ENCODE measurements at places on chromosomes 11 and 22.

GRCh38 chr22:39927544-39927943, 26.7 kb downstream of the GRAP2 start:
- DNase-seq: no peak

- DNase-seq: no peak
Observed at GRCh38 chr22:33219648-33220384, 161.6 kb upstream of the SYN3 start.

DNA sequence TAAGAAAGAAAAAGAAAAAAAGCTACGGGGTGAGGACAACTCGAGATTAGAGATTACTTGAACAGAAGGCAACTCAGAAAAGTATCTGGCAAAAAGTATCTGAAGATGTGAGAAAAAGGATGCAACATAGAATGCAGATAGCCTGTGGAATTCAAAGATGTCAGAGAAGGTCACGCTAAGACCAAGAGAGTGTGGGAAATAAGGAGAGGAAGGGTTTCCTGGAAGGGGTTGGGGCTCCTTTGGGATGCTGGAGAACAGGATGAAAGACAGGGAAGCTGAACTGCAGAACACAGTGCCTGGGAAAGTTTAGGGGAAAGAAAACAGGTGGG, 1.2 kb downstream of the GUCY1A2 start:
- no peak for DNase-seq

DNA sequence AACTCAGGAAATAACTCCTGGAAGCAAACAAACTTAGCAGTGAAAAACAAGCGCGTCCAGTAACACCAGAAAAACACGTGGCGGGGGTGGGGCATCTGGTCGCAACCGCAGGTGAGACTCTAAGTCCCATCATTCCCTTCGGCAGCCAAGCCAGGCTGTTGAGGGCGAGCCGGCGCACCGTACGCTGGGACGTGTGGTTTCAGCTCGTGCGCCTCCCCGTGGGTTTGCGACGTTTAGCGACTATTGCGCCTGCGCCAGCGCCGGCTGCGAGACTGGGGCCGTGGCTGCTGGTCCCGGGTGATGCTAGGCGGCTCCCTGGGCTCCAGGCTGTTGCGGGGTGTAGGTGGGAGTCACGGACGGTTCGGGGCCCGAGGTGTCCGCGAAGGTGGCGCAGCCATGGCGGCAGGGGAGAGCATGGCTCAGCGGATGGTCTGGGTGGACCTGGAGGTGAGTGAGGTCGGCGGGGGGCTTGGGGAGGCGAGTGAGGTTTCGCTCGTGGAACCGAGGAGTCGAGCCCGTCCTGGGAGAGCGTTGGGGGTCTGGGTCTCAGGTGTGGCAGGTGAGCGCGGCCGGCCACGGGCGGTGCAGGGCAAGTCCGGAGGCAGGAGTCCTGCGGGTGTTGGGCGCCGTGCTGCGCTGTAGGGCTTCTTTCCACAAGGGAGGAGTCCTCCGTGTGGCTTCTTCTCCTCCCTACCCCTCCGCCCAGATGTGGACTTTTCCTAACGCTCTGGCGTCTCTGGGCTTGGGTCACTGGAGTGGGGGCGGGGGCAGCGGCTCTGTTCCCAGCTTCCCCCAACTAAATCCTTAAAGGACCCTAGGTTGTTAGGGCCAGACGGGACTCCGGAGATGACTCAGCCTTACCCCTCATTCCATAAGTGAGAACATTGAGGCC, at the start of gene REXO2:
TSS of gene REXO2 (plus strand) at position 239 of the 892 bp plus-strand sequence. CDS start at position 301, 62 bp downstream.
- DNase-seq: peak; percentile 98

GRCh38 chr11:77442394-77443053, 31.4 kb downstream of the PAK1 start:
- DNase-seq: no peak

- DNase-seq: peak; percentile 42
Observed at GRCh38 chr11:107857550-107858216, 904 bp downstream of the SLC35F2 start.

GRCh38 chr11:60084631-60085273, 3.7 kb upstream of the MS4A2 start:
- DNase-seq: no peak

DNA sequence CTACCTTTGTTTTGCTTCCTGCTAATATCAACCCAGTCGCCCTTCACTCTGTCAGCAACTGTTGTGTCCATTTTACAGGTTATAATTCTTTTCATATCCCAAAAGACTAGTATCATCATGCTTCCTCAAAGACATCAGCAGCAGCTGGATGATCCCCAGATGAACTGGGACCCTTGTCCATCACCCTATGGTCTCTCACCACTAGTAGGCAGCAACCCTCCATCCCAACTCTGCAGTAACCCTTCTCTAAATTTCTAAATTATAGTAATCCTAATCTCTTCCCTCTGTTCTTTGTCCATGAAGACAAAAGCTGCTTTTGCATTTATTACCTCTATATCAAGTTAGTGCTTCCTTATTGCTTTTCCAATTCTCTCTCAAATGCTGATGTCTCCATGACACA, 1025.8 kb downstream of the FAM181B start:
- no peak for DNase-seq

DNA sequence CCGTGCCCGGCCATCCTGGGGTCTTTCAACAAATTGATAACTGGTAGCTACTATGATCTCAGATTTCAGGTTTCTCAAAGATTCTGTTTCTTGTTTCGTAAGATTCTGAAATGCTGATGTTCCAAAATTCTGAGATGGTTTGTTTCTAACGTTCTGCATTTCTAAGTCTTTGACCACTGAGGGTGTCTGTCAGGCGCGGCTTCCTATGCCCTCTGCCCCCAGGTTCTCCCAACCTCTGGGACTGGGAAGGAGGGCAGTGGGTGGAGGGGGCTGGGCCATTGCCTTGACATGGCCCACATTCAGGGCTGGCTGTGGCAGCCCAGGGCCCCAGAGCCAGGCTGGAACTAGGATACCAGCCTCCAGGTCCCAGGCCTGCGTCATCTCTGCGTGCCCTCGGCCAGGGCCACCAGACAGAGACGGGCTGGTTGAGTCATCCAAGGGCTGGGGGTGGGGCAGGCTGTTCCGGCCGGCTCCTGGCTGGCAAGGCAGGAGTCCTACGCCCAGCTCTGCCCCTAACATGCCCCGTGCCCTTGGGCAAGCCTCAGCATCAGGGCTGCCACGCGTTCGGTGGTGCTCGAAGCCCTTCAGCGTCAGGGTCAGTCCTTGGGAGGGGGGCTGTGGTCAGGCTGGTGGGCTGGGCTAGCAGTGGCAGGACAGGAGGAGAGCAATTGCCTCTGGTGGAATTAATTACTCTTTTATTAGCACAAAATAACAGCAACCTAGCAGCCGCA, 5.2 kb downstream of the TMEM134 start:
- DNase-seq: peak; percentile 83

DNA sequence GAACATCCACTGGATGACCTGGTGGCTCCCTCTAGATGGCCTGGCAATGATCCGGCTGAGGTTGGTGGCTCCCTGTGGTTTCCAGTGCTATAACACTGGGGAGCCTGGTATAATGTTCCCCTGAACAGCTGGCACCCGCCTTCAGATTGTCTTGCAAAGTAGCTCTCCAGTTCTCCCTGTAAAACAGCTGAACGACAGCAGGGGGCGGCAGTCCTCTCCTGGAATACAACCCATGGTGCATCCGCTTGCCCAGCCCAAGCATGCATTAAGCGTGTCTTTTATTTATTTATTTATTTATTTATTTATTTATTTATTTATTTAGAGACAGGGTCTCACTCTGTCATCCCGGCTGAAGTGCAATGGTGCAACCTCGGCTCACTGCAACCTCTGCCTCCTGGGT, 258.9 kb downstream of the BUD13 start:
- DNase-seq: peak; percentile 35

DNA sequence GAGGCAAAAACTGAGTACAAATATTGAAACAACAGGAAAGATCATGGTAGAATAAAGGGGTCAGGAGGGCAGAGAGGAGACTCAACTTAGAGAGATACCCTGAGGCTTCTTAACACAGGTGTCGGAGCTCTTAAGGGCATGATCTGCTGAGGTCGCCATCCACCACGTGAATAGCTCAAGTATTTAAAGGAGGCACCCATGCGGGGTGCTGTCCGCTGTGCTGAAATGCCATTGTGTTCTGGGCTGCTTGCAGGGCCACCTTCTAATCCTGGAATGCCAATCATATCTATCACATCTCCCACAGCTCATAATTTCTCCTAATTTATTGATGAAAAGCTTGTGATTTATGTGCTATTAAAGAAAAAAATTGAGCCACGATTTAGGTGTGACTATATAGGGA, 90.2 kb downstream of the SEZ6L start:
- peak; percentile 42 for DNase-seq

GRCh38 chr11:115918576-115918975, 414.4 kb upstream of the CADM1 start:
- DNase-seq: no peak

DNA sequence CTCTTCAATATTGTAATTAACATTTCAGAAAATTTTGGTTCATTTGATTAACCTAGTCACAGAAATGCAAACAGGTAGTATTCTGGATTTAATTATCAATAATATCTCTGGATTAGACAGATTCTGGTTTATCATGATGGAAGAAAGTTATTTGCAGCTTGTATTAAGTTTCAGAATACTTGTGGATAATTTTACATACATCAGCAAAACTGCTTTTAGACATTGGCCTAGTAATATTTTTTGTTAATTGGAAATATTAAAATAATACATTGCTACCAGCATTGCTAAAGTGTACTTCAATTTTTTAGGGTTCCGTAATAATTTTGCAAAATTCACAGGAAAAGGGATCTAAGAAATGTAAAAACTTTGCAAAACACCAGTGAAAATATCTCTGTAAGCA, 3.8 kb upstream of the OR5D14 start:
- no peak for DNase-seq

DNA sequence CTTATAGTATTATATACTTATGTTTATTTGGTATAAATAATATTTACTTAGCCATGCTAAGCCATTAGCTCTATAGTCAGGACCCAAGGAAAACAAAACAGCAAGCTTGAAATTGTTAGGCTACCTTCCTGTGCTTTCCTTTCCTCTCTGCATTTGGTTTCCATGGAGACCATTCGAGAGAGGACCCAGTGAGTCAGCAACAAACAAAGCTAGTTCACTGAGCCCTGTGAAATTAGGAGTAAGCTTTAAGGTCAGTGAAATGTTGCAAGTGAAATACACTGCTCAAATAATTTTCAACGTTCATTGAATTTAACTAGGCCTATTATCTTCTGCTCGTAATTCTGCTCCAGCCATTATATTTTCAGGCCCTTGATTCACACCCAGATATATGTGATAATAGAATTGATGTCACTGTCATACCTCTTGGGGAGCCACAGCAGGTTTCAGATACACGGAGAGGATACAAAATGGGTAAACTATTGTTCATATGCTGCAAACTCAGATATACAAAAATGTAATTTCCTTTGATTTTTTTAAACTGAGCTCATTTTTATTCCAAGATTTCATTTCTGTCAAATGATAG, 9.1 kb upstream of the OR10D3 start:
- DNase-seq: peak; percentile 17

- DNase-seq: no peak
Observed at GRCh38 chr11:43493431-43493830, 134.7 kb downstream of the TTC17 start.

GRCh38 chr11:105034813-105035620, at the start of gene CASP1:
TSS of gene CASP1 (minus strand) at chr11:105035144. CDS start at chr11:105035113, 31 bp downstream.
- peak; percentile 71 for DNase-seq

DNA sequence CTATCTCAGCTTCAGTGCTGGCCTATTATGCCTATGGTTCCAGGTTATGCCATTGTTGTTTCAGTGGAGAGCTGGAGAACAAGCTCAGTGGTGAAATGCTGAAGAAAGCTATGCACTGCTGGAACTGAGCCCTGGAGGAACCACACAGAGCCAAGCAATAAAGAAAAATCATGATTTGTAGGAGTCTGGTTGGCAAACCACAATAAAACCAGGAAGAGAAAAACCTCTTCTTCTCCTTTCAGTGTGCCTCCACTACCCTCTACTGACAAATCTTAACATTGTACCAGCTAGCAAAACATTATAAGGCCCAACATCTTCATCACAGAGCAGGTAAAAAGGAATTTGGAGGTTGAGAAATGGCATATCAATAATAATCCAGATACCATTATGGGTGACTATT, 5.3 kb downstream of the OR51F2 start:
- no peak for DNase-seq

DNA sequence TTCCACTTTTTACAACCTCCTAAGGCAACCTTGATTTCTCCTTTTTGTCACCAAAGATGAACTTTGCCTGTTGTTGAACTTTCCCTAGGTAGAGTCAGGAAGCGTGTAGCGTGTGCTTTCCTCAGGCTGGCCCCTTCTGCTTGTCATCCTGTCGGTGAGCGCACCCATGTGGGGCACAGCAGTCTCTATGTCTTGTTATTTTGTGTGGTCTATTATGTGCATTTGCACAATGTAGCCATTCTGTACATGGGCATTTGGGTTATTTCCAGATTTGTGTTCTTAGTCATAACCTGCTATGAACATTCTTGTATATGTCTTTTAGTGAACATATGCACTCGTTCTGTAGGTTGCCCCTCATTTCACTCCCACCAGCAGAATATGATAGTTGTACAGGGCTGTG, 34.9 kb downstream of the CABIN1 start:
- DNase-seq: no peak

GRCh38 chr11:61837411-61838005, 9.4 kb downstream of the FADS2 start:
- DNase-seq: no peak

DNA sequence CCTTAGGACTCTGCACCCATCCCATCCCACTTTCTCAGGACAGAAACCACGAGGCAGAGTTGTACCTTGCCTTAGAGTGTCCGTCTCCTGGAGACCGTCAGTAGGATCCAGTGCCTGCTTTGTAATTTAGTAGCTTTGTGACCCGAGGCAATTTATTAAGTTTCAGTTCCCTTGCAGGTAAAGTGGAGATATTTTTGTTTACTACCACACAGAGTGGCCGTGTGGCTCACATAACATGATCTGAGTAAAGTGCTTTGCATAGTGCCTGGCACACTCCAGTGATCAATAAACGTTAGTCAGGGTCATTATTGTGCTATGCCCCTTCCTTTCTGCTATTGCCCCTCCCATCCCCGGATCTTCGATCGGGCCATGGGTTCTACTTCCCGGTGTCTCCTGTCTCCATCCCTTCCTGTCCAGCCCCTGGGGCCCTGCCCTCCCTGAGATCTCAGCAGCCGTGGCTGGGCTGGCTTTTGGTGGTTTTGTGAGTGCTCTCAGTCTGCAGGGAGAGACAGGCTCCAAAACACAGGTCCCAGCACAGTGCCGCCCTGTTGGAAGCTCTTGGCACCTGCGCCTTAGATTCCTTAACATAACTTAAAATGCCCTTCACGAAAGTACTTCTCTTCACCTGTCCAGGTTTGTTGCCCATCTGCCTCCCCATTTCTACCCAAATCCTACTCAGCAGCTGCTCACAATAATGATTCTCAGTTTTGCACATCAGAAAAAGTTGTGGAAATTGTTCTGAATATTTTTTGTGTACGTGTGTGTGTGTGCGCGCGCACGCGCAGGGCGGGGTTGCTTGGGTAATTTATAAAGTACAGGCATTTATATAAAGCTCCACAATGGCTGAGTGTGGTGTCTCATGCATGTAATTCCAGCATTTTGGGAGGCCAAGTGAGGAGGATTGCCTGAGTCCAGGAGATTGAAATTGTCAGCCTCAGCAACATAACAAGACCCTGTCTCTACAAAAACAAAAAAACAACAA, 753.7 kb downstream of the NTM start:
- no peak for DNase-seq

Data from AG20443 (cell line).